Central memory CD4-positive, alpha-beta T cell (primary cell): ENCODE measurements at places on chromosomes 6 and 20.

- DNase-seq = no peak
These were observed 365.2 kb upstream of the POU3F2 start for GRCh38 chr6:98469141-98469540.

DNA sequence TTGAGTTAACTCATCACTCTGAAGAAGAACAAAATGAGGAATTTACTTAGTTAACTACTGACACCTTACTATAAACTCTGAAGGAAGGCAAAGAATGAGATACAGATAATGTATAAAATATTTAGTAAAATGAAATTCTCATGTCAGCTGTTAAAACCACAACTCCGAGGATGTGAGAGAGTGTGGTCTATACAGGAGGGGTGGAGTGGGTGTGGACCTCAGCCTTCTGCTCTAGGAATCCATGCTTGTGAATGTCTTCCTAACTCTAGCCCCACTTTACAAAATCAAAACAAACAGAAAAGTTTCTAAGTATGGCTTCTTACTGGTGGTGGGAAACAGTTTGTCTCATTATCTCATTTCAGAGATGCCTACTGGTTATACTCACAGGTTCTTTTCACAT is 14.2 kb downstream of the PPP1R14C start:
- no peak for DNase-seq

- DNase-seq = no peak
These were observed 47.4 kb downstream of the PDE10A start for GRCh38 chr6:165615636-165616035.

DNA sequence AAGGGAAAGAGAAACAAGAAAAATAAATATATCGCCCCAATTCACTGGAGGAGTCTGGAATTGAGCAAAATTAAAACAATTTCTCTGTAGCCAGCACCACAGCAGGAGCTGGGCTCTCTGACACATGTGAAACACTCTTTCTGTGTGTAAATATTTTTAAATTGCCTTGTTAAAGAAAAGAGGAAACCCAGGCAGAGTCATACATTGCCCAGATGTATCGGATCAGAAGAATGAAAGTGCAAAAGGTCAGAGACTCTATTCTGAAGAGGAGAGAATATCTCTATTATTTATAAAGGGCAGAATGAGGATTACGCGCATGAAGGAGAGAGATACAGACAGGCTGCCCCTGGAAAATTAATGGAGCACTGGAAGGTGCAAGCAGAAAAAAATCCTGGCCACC is 127.0 kb upstream of the MAN1A1 start:
- DNase-seq = no peak
